Airway epithelial cell (primary cell): ENCODE measurements at places on chromosomes 6 and 20. TPM values are rescaled to one million over a fixed set of nuclear protein-coding genes. Genes with fewer than 3 reads are reported as not detected.

ACSS1 gene
- total RNA-seq: 1.3 and 2.8 TPM in 2 replicates

EFCAB8 gene
- not detected in 2 replicates for total RNA-seq

SAMD10 gene
- 11.1 and 11.6 TPM in 2 replicates for total RNA-seq

HRH3 gene
- not detected in 2 replicates for total RNA-seq

NDUFAF4 gene
- total RNA-seq: 31.7 and 43.2 TPM in 2 replicates

EPB41L1 gene
- total RNA-seq: 9.0 and 11.7 TPM in 2 replicates

HLA-DOB gene
- total RNA-seq: 1.5 and 2.2 TPM in 2 replicates

PRSS16 gene
- total RNA-seq: 1.7 and 7.6 TPM in 2 replicates

MYO6 gene
- 15.1 and 21.9 TPM in 2 replicates for total RNA-seq

KCNK15 gene
- total RNA-seq: not detected in 2 replicates

PRL gene
- not detected in 2 replicates for total RNA-seq
